Activated CD8-positive, alpha-beta T cell treated with anti-CD3 and anti-CD28 coated beads, Interleukin-2, amount 10 ng/mL, durations not matched to agents 7 days and 5 days (primary cell): ENCODE measurements at places on chromosomes 6 and 20.

GRCh38 chr20:43196243-43196642, 6.5 kb upstream of the PTPRT start:
- H3K27me3 ChIP-seq = no peaks in the 10 kb centered on the region
- no peak for DNase-seq
- no peak overlapping the region for H3K4me3 ChIP-seq
- no peaks in the 10 kb centered on the region for H3K4me1 ChIP-seq
- H3K36me3 ChIP-seq = no peaks in the 10 kb centered on the region

- H3K4me3 ChIP-seq = no peak overlapping the region
- DNase-seq = no peak
- no peak overlapping the region for H3K27ac ChIP-seq
- H3K36me3 ChIP-seq = no peaks in the 10 kb centered on the region
Observed at GRCh38 chr6:20055916-20056315, 156.4 kb downstream of the MBOAT1 start.

DNA sequence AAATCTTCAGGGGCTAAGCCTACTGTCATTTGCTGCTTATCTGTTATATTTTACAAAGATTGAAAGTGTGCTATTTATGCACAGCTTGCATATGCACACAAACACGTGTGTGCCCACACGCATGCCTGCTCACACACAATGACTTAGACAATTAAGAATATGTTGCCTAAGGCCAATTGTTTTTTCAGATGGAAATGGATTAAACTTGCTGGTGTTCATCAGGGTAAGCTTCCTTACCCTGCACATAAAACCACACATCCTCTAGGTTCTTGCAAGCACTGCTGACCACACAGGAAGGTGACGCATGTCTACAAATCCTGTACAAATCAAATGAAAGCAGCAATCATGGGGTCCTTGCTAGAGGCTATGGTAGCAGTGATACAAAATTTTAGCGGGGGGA, 58.4 kb downstream of the GJA10 start:
- peaks cover 70% of the 10 kb centered on the region for H3K36me3 ChIP-seq
- peak; percentile 85 for DNase-seq
- peak overlapping the region; percentile 61 for H3K4me3 ChIP-seq
- H3K27me3 ChIP-seq = no peaks in the 10 kb centered on the region

GRCh38 chr20:1225783-1226654, at the start of gene RAD21L1:
RAD21L1 (plus strand) TSS chr20:1226044; CDS start chr20:1228454, 2,410 bp downstream.
- H3K4me3 ChIP-seq = peak within 1 kb of the TSS; percentile 84
- peak within 1 kb of the TSS; percentile 72 for H3K27ac ChIP-seq
- DNase-seq = peak; percentile 85
- peaks cover 11% of the 10 kb centered on the region for H3K4me1 ChIP-seq
- peaks cover 35% of the 10 kb centered on the region for H3K27me3 ChIP-seq

DNA sequence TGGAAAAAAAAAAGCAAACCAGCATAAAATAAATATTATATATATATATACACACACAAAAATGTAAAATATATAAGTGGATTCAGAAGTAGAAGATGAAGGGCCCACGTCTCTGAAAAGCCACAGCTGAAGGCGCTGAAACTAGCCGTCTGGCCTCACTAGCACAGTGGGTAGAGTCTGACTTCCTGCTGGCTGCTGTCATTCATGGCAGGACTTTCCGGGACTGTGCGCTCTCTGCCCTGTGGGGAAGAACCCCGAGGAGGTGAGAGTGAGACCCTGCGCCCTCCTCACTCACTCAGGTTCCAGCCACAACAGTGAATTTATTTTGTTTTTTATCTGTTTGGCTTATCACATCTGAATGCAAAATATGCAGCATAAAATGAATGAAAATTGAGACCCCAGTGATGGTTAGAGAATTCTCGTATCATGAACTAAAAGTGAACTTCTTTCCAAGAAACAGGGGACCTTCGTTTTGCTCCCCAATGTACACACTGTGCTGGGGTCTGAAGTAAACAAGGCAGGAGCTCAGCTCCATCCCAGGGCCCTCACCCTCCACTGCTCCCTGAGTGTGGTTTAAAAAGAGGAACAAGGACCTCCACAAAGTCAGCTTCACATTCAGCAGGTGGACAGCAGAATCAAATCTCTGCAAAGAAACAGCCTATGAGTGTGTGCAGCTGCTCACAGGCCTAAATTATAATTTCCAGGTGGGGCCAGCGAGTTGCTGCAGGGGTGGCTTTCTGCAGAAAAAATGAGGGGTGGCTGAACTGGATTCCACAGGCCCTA, 1.3 kb upstream of the RAMACL start:
- no peak overlapping the region for H3K4me3 ChIP-seq
- H3K27me3 ChIP-seq = no peaks in the 10 kb centered on the region
- DNase-seq = no peak
- no peaks in the 10 kb centered on the region for H3K36me3 ChIP-seq
- no peak overlapping the region for H3K27ac ChIP-seq
- peaks cover 14% of the 10 kb centered on the region for H3K4me1 ChIP-seq

- H3K4me3 ChIP-seq = peak overlapping the region; percentile 93
- peak; percentile 72 for DNase-seq
- peaks cover 1% of the 10 kb centered on the region for H3K27me3 ChIP-seq
- H3K36me3 ChIP-seq = peaks cover 8% of the 10 kb centered on the region
Observed at GRCh38 chr6:7106752-7107577, 796 bp upstream of the RREB1 start.

DNA sequence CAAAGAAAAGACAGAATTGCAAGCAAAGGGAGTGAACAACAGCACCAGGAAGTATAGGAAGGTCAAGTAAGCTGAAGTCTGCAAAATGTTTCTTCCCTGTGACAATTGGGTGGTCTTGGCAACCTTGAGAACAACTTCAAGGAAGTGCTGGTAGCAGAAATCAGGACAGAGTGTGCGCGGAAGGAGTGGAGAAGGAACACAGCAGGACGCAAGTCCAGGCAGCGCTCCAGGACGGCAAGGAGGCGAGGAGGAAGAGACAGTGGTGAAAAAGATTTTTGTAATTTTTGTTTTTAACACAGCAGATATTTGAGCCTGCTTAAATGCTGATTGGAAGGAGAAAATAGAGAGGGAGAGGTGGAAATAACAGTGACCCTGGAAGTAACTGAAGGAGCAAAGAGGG, 141.7 kb downstream of the F13A1 start:
- no peak overlapping the region for H3K27ac ChIP-seq
- DNase-seq = no peak
- peaks cover 4% of the 10 kb centered on the region for H3K27me3 ChIP-seq
- no peaks in the 10 kb centered on the region for H3K4me1 ChIP-seq
- no peaks in the 10 kb centered on the region for H3K36me3 ChIP-seq
- no peak overlapping the region for H3K4me3 ChIP-seq

DNA sequence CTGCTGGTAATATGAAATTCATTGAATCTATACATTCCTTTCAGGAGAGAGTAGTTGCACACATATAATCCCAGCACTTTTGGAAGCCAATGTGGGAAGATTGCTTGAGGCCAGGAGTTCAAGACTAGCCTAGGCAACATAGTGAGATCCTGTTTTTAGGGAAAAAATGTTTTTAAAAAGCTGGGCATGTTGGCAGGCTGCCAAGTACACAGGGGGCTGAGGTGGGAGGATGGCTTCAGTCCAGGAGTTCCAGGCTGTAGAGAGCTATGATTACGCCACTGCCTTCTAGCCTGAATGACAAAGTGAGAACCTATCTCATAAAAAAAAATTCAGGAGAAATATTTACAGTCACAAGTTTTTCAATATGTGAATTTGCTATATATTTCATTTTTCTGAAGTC, 71.9 kb downstream of the GRM1 start:
- H3K27ac ChIP-seq = no peak overlapping the region
- no peaks in the 10 kb centered on the region for H3K4me1 ChIP-seq
- H3K27me3 ChIP-seq = no peaks in the 10 kb centered on the region
- no peaks in the 10 kb centered on the region for H3K36me3 ChIP-seq

GRCh38 chr6:37007340-37008043, 2.0 kb downstream of the FGD2 start:
- peak overlapping the region; percentile 55 for H3K4me3 ChIP-seq
- no peaks in the 10 kb centered on the region for H3K27me3 ChIP-seq
- H3K27ac ChIP-seq = peak overlapping the region; percentile 62
- DNase-seq = no peak
- peaks cover 35% of the 10 kb centered on the region for H3K4me1 ChIP-seq

GRCh38 chr20:37879843-37880242, 23.1 kb upstream of the VSTM2L start:
- no peaks in the 10 kb centered on the region for H3K4me1 ChIP-seq
- H3K27ac ChIP-seq = no peak overlapping the region
- no peak for DNase-seq
- H3K4me3 ChIP-seq = no peak overlapping the region
- no peaks in the 10 kb centered on the region for H3K27me3 ChIP-seq

GRCh38 chr20:39855056-39855455, 834.0 kb downstream of the MAFB start:
- H3K27ac ChIP-seq = no peak overlapping the region
- no peak for DNase-seq
- H3K4me3 ChIP-seq = no peak overlapping the region
- no peaks in the 10 kb centered on the region for H3K4me1 ChIP-seq
- H3K27me3 ChIP-seq = no peaks in the 10 kb centered on the region
- no peaks in the 10 kb centered on the region for H3K36me3 ChIP-seq

GRCh38 chr20:37868851-37869333, 34.0 kb upstream of the VSTM2L start:
- no peaks in the 10 kb centered on the region for H3K4me1 ChIP-seq
- no peak overlapping the region for H3K27ac ChIP-seq
- no peak overlapping the region for H3K4me3 ChIP-seq
- H3K27me3 ChIP-seq = no peaks in the 10 kb centered on the region
- H3K36me3 ChIP-seq = no peaks in the 10 kb centered on the region

- no peak overlapping the region for H3K27ac ChIP-seq
- no peaks in the 10 kb centered on the region for H3K27me3 ChIP-seq
- H3K4me1 ChIP-seq = peaks cover 45% of the 10 kb centered on the region
- peak; percentile 19 for DNase-seq
- H3K36me3 ChIP-seq = peaks cover 5% of the 10 kb centered on the region
Observed at GRCh38 chr6:159068904-159069578, 24.2 kb upstream of the TAGAP start.

DNA sequence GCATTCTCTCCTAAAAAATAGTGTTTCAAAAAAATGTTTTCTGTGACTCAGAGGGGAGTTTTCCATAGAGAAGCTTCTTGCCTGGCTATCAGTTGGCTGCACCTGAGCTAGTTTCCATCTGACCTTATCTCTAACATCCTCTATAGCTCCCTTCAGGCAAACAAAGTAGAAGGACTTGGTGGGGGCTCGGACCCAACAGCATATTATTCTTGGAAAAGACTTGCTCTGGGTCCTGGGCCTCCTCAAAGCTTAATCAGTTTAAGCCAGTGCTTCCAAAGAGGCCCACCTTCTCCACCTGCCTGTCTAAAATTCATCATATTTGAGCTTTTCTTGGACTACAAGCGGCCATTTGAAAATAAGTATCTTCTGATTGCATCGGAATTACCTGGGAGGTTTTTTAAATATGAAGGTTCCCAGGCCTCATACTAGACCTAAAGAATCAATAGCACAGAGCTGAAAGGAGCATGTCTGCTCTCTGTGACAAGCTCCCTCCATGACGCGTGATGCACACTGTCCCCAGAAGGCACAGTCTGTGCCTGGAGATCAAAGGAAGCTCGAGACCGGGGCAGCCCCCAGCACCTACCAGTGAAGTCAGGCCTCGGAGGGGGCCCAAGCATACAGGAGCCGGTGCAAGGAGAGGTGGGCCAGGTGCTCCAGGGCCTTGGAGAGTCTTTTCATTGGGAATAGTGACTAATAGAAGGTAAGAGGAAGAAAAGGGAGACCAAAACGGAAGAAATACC, 80.6 kb upstream of the HIVEP1 start:
- H3K27ac ChIP-seq = no peak overlapping the region
- H3K36me3 ChIP-seq = no peaks in the 10 kb centered on the region
- no peak overlapping the region for H3K4me3 ChIP-seq
- H3K4me1 ChIP-seq = no peaks in the 10 kb centered on the region
- H3K27me3 ChIP-seq = no peaks in the 10 kb centered on the region
- DNase-seq = no peak

DNA sequence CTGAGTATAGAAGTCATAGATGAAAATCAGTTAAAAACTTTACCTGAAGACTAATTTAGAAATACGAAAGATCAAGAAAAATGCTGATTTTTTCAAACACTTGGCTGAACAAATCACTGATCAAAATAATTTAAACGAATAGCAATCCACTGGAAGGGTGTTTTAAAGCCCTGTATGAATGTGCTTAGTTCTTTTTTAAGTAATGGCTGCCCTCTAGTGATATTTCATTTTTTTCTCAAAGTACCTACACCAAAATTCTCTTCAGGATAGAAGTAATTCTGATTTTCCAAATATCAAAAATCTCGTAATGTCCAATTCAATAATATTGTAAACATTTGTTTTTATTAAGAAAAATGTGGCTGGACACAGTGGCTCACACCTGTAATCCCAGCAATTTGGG, 32.5 kb downstream of the AKAP7 start:
- H3K27me3 ChIP-seq = no peaks in the 10 kb centered on the region
- H3K4me3 ChIP-seq = no peak overlapping the region
- no peak for DNase-seq
- H3K27ac ChIP-seq = no peak overlapping the region

DNA sequence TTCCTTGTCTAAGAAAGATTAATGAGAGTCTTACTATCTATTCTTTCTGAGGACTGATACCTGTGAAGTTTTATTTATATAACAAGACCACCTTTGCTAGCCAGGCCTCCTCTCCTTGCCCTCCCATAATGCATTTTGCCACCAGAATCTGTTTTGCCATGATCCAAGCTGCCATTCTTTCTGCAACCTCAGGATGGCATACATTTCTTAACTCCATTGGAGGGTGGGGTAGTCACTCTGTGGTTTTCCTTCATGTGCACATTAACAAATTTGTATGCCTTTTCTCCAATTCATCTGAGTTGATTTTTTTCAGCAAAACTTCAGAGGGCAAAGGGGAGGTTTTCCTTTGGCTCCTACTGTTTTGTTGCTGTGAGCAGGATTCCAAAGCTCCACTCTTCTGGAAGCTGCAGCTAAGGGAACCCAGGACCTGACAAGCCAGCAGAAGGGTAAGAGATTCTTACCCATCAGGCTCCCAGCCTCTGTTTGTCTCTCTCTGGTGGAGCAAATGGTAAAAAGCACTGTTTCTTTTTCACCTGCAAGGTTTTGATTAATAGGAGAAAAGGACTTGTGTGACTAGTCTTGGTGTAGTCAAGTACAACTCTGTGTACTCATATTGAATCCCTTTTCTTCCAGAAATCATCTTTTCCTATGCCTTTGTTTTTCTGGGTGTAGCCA, 26.2 kb upstream of the ENPP4 start:
- H3K4me3 ChIP-seq = no peak overlapping the region
- no peak for DNase-seq
- H3K36me3 ChIP-seq = peaks cover 6% of the 10 kb centered on the region
- H3K4me1 ChIP-seq = no peaks in the 10 kb centered on the region
- no peak overlapping the region for H3K27ac ChIP-seq
- H3K27me3 ChIP-seq = no peaks in the 10 kb centered on the region

- H3K36me3 ChIP-seq = no peaks in the 10 kb centered on the region
- no peak overlapping the region for H3K4me3 ChIP-seq
- H3K27me3 ChIP-seq = no peaks in the 10 kb centered on the region
- H3K27ac ChIP-seq = peak overlapping the region; percentile 50
Observed at GRCh38 chr6:13725570-13725969, 13.9 kb upstream of the RANBP9 start.

- no peaks in the 10 kb centered on the region for H3K4me1 ChIP-seq
- no peak for DNase-seq
- no peak overlapping the region for H3K4me3 ChIP-seq
- no peaks in the 10 kb centered on the region for H3K36me3 ChIP-seq
- H3K27me3 ChIP-seq = peaks cover 3% of the 10 kb centered on the region
- no peak overlapping the region for H3K27ac ChIP-seq
Observed at GRCh38 chr6:3835055-3835731, 14.0 kb upstream of the FAM50B start.
